ENCODE measurements at places on chromosomes 6 and 20.

GRCh38 chr20:34001378-34001777 lies 7.7 kb downstream of the RALY start:
- no peak for DNase-seq

GRCh38 chr6:162653808-162654207 lies 73.8 kb downstream of the PRKN start:
- no peak for DNase-seq

- no peak for DNase-seq
Observed at GRCh38 chr20:50675671-50676376, 15.5 kb downstream of the RIPOR3 start.

GRCh38 chr20:13461849-13462458 lies 176.8 kb downstream of the TASP1 start:
- DNase-seq = no peak

GRCh38 chr20:32667027-32667426 lies 6.7 kb downstream of the C20orf203 start:
- DNase-seq = no peak

DNA sequence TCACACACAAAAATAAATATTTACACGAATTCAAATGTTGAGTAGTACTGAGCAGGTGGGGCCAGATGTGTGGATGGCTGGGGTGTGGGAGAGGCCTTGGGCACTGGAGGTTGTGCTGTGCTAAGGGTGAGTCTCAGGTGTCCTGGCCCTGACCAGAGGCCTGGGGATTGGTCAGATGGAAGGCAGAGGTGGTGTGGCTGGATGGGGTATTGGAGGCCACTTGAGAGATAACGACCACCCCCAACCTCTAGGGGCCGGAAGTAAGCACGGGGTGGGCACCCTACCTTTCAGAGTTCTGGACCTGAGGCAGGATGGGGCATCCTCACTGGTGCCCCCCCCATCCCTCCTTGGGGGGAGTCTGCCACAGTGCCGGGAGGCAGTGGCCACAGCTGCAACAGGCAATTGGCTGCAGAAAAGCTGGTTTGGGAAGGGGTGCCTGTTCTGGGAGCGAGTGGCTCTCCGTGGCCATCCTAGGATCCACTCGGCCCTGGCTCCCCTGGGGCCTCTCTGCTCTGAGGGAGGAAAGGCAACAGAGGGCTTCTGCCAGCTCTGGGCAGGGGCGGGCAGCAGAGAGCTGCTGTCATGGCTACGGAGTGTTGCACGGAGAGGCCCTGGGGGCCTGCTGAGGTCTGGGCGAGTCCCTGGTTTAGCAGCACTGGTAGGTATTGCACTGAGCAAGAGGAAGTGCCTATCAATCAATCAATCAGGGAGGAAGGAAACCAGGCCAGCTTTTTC lies 87.6 kb downstream of the ASXL1 start:
- no peak for DNase-seq

- DNase-seq = no peak
Observed at GRCh38 chr20:57613481-57613921, 6.7 kb downstream of the ZBP1 start.

All from right renal pelvis (tissue), 4 donors.